ENCODE measurements at places on chromosomes 1 and 21.

DNA sequence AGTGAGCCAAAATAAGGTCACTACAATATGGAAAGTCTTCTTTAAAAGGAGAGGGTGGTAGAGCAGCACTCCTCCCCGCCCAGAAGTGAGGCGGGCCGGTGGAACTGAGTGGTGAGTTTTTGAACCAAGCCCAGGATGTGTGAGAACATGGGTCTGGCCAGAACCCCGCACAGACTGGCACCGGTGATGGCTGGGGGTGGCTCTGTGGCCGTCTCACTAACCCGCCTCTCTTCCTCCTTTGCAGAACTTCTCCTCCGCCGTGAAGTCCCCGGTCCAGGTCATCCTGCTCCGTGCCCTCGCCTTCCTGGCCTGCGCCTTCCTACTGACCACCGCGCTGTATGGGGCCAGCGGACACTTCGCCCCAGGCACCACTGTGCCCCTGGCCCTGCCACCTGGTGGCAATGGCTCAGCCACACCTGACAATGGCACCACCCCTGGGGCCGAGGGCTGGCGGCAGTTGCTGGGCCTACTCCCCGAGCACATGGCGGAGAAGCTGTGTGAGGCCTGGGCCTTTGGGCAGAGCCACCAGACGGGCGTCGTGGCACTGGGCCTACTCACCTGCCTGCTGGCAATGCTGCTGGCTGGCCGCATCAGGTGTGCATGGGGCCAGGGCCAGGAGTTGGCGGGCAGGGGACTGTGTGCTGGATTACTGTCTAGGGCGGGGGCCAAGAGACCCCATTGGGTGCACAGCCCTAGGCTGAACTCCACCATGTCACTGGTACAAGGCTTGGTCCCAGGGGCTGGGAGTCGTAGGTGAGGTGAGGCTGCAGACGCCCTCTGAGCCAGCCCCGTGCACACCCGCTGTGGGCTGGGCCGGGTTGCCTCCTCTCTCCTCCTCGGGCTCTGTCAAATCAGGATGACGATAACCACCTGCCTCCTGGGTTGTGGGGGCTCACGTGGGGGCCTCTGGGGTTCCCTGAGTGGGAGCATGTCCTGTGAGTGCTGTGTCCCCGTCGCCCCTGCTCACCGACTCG, 12.4 kb downstream of the TMEM201 start:
- no peak for DNase-seq

GRCh38 chr1:200905411-200906052, 10.8 kb downstream of the INAVA start:
- no peak for DNase-seq

- DNase-seq, result no peak
Measured at GRCh38 chr1:159510229-159510541, 25.6 kb downstream of the OR10J5 start.

DNA sequence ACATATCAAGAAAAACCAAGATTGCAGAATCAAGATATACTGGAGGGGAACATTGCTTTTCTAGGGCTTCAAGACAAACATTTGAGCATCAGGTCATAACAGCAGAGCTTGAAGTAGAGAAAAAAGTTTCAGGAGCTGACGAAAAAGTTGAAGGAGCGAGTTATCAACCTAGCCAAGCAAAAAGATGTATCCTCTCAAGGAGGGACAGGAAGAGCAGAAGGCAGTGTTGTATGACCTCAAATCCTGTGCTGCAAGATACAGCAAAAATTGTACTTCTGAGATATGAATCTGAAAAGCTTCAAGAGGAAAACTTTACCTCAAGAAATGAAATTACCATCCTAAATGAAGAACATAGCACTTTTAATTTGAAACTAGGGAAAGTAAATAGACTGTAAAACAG, 153.1 kb downstream of the AK5 start:
- no peak for DNase-seq

GRCh38 chr21:33234635-33235520, 5.1 kb downstream of the IFNAR2 start:
- DNase-seq, result no peak

DNA sequence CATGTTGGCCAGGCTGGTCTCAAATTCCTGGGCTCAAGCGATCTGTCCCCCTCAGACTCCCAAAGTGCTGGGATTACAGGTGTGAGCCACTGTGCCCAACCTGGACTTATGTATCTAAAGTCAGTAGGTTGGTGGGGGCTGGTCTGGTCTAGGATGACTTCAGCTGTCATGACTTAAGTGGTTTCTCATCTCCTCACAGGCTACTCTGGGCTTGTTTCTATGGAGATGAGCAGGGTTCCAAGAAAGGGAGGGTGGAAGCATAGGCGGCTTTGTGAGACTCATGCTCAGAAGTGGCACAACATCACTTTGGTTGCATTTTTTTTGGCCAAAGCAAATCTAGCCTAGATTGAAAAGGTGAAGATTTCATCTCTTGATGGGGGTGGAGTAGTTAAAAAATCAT, 115.9 kb upstream of the IVNS1ABP start:
- DNase-seq, result no peak

DNA sequence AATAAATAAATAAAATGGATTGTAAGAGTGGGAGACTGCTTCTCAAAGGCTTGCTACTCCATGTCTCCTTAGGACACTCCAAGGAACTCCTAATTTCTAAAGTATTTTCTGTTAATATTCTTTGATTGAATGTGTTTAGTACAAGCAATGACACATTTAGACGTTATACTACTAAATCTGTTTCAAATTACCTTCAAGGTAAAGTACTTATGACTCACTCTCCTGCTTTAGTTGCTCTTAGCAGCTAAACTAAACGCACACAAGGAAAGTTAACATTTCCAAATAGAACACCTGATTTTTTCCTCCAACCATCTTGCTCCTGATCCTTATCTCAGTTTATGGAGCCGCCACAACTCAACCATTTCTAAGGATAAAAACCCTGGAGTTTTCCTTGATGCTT, 969.8 kb upstream of the ADGRL4 start:
- DNase-seq, result no peak

GRCh38 chr1:87408665-87409248, 80.1 kb downstream of the LMO4 start:
- DNase-seq, result no peak

DNA sequence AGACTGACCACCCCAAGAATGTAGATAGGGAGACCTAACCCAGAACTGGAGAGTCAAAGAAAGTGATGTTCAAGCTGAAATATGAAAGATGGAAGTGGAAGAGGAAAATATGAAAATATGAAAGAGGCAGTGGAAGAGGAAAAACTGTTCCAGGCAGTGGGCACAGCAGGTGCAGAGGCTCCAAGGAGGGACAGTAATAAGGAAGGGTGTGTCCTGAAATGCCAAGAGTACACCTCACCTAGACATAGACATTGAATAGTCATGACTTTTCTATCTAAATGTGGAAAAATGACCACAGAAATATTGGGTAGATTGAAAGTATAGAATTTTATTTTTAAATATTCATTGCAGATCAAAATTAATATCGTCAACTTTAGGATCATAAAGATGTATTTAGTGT, 161.7 kb upstream of the USP24 start:
- no peak for DNase-seq

- no peak for DNase-seq
Measured at GRCh38 chr21:18940791-18941190, 537.2 kb upstream of the TMPRSS15 start.

- DNase-seq, result no peak
Measured at GRCh38 chr1:77697441-77697840, 15.0 kb upstream of the ZZZ3 start.

GRCh38 chr1:58811303-58811702, 27.5 kb upstream of the JUN start:
- no peak for DNase-seq

DNA sequence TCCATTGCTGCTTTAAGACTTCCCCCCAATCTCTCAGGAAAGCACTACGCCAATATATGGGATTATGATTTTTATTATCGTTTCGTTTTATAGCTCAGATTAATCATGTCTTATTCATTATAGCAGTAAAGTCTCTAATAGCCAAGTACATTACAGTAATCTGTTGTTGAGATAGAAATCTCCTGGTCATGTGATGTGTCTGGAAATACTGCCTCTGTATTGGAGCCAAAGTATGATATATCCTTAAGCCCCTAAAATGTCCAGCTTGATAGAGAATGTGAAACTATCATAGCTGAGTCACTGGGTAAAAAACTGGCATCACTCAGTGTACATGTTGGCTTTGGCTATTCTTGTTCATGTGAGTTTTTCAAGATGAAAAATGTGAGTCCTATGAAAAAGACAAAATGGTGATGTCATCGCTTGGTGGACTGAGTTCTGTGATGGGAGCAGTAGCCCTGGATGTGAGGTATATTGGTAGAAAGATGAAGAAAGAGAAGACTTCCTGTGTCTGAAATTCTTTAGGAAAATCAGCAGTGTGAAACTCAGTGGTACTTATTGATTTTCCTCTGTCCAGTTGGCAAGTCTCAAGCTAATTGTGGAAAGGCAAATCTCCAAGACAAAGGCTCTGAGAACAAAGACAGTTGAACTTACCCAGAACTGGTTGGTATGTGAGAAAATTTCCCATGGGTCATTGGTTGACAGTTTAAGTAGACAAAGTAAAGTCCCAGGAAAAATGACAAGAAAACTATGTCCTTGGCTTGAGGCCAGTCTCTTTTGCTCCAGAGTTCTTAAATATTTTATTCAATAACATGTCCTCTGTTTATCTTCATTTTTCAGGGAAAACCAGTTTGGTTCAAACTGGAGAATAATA, 76.2 kb downstream of the BRINP2 start:
- DNase-seq, result no peak

DNA sequence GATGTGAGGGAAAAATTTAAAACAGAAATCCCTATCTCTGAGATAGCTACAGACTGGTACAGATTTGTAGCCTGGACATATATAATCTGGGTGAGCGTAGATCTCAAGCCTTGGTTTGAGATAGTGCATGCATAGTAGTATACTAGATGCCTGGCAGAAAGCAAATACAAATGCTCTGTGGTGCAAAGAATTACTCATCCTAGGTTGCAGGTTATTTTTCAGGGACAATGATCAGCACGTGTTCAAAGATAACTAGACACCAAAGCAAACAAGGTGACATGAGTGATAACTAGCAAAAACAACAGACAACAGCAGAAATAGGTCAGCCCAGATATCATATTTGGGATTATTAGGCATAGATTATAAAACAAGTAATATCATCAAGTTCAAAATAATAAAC, 292.5 kb downstream of the HLX start:
- DNase-seq, result no peak

- DNase-seq, result no peak
Measured at GRCh38 chr1:22412932-22413727, 38.5 kb upstream of the ZBTB40 start.

DNA sequence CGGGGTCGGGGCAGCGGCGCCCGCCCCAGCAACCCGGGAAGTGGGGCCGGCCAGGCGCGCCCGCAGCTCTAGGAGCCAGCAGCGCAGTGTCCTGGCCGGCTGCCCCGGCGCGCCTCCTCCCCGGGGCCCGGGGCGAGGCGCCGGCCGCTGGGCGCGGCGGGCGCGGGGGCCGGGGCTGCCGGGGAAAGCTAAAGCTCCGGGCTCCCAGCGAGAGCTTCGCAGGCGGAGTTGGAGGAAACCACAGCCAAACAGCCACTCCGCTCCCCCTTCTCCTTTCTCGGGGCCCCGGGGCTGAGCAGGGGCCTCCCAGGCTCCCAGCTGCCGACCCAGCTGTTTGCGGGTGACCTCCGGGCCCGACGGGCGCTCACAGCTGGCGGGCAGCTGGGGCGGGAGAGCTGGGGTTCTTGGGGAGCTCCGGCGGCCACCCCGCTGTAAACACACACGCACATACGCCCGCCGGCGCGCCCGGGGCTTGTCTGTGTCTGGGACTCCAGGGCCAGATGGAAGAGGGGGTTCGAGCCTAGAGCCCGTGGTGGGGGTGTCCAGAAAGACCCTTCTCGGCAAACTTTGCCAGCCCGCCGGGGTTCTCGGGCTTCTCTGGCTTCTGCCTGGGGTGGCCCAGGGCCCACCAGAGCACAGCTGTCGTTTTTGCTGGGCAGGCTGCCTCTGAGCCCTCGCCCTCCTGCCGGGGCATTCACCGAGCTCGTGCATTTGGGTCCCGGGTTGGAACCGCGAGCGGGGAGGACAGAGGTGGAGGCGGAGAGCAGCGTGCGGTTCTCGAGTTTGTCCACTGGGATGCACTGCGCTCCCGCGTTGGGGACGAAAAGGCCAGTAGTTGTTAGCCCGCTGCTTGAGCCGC, 1.5 kb downstream of the AJAP1 start:
- no peak for DNase-seq

GRCh38 chr1:24323281-24323680, 4.1 kb downstream of the GRHL3 start:
- DNase-seq, result no peak

DNA sequence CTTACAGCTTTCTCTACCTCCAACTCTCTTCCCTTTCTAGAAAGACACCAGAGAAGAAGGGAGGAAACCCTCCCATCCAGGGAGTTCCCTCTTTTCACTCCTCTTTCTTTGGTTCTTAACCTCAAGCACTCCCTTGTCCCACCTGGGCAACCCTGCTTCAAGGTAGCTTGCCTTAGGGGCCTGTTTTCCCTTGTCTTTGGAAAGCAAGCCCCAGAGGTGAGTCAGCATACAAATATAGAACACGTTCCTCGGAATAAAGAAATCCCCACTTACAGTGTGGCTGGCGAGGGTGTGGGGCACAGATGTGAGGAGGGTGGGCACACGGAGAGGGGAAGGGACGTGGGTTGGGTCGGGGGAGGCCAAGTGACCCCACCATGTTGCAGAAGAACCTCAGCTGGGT, 26.1 kb upstream of the KCNE2 start:
- DNase-seq, result no peak

DNA sequence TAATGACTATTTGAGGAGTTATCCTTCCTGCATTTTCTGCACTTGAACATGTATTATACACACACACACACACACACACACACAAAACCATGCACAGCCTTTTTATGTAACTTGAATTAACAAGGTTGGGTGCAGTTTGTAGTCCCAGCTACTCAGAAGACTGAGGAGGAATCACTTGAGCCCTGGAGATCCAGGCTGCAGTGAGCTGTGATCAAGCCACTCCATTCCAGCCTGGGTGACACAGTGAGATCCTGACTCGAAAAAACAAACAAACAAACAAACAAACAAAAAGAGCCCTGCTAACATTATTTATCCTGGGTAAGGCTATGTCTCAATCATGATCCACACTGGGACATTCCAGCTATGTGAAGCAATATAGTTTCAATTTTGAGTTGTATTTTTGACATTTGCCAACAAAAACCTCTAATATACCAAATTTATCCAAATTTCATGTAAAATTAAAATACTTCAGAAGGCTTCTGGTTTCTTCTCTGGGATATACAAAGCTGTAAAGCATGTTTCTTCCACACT, 156.8 kb downstream of the NTPCR start:
- DNase-seq, result no peak

- peak; percentile 7 for DNase-seq
Measured at GRCh38 chr1:209651138-209651587, 1.1 kb downstream of the LAMB3 start.

- DNase-seq, result no peak
Measured at GRCh38 chr1:197144570-197145325, 1.7 kb downstream of the ASPM start.

- DNase-seq, result no peak
Measured at GRCh38 chr1:57770772-57771171, 346.9 kb upstream of the DAB1 start.

DNA sequence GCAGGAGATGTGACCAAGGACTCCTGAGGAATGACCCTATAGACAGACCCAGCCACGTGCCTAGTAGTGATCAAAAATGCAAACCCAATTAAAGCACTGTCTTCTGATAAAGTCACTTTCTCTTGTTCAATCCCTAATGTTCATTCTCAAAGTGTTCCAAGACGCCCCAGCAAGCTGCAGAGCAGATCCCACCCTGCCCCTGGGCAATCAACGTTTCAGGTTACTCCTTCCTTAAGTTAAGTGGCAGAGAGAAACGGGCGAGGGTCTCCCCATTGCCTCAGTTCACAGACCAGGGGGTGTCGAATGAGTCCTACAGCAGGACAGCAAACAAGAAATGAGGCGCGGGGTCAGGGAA, 699 bp upstream of the RGS2 start:
- no peak for DNase-seq

Measured in stimulated activated CD8-positive, alpha-beta memory T cell treated with anti-CD3 and anti-CD28 coated beads, Interleukin-15, amount 100 ng/mL, for 1 hour (primary cell).